ENCODE measurements at places on chromosomes 5 and 9. TPM values are rescaled to one million over a fixed set of nuclear protein-coding genes. Genes with fewer than 3 reads are reported as not detected.

GRCh38 chr9:20355022-20355421, 267.3 kb downstream of the MLLT3 start:
- DNase-seq = no peak

DNA sequence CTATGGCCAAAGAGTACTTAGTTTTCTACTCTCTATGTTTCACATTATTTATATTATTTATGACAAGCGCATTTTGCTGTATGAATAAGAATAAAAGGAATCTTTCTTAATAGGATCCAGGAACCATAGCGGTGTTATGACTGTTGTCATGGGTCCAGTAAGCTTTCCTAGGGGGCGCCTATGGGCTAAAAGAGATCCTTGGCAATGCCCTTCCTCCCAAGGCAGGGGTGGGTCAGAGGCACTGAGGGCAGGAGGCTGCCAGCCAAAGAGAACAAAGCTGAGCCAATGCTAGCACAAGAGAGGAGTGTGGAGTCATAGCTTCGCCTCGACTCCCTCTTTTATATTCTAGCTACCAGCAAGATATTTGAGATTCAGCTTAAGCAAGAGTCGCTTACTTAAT, 98.4 kb upstream of the GNAQ start:
- no peak for DNase-seq

DNA sequence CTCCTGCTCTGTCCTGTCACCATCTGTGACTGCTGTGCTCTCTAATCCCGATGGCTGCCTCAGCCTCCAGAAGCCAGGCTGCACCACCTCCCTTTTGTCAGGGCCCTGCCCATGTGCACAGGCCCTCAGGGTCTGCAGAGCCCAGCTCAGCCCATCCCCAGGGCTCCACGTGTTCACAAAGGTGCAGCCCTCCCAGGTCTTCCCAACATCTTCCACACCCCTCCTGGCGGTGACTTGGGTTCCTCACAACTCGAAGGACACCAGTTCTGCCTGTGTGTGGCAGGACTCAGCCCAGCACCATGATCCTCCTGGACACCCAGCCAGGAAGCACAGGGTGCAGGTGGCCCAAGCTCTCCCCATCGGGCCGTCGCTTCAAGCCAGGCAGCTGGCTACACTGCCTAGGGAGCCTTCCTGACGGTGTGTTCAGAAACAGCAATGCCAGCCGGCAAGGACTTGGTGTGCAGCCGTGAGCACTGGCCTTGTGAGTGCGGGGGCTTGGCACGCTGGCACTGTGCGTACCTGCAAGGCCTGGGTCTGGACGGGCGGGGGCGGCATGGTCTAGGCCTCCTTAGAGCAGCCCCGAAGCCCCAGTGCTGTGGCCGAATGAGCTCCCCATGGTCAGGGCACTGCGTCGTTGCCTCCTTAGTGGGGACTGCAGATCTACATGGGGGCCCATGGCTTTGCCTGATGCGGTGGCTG, 96.1 kb downstream of the MRPL36 start:
- no peak for DNase-seq

DNA sequence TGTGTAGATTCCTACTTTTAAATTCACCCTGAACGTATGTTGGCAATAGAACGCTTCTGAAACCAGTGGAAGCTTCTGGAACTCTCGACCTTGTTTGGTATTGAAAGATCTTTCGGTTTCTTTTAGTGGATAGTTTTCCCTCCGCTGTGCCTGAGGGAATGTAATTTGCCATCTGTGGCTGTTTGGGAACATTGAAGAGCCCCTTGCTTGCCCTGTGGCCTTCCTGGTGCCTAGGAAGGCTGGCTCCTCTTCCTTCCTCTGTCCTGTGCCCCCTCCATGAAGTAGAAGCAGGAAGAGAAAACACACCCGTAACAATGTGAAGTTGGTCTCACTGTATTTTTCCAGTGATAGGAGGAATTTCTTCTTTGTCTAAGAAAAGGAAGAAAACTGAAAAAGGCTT, 274.3 kb downstream of the AOPEP start:
- no peak for DNase-seq

DNA sequence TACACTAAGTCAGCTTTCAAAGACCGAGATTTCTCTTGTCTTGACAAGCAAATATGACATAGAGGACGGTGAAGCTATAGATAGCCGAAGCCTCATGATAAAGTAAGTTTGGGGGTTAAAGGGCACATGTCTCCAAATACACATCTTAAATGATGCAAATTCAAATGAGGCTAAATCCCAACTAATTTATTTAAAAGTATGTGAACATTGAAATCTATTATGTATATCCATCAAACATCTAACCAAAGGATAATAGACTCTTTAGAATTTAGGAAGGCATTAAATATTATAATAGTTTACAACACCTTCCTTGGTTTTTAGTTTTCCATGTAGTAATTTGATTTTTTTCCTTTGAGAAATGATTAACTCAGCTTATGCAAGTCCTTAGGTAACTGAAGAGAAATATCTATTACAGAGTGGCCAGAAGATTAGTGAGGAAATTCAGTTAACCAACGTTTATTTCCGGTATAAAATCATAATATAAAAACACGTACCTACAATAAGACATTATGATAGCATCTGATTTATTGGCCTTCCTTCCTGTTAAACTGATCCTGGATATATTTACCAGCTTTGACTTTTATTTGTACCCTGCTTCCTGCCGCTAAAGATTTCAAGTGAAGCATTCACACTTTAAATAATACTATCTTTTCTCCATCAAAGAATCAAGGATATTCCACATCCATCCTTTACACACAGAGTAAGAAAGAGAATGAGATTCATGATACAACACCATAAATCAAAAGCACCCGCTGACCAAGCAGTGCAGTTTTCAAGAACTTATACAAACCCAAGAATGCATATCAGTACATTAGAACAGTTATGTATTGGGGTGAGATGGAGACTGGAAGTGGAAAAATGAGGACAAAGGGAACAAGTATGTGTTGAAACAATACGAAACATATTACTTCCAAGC, 31.9 kb upstream of the F2R start:
- DNase-seq = no peak

DNA sequence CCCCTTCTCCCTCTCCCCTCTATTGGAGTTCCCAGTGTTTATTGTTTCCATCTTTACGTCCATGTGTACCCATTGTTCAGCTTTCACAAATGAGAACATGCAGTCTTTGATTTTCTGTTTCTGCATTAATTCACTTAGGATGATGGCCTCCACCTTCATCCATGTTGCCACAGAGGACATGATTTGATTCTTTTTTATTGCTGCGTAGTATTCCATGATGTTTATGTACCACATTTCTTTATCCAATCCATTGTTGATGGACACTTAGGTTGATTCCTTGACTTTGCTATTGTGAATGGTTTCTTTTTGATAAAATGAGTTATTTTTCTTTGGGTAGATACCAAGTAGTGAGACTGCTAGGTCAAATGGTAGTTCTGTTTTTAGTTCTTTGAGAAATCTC, 88.9 kb downstream of the NDUFS4 start:
- no peak for DNase-seq

- no peak for DNase-seq
These were observed 119.0 kb downstream of the SV2C start for GRCh38 chr5:76202182-76202581.

DNA sequence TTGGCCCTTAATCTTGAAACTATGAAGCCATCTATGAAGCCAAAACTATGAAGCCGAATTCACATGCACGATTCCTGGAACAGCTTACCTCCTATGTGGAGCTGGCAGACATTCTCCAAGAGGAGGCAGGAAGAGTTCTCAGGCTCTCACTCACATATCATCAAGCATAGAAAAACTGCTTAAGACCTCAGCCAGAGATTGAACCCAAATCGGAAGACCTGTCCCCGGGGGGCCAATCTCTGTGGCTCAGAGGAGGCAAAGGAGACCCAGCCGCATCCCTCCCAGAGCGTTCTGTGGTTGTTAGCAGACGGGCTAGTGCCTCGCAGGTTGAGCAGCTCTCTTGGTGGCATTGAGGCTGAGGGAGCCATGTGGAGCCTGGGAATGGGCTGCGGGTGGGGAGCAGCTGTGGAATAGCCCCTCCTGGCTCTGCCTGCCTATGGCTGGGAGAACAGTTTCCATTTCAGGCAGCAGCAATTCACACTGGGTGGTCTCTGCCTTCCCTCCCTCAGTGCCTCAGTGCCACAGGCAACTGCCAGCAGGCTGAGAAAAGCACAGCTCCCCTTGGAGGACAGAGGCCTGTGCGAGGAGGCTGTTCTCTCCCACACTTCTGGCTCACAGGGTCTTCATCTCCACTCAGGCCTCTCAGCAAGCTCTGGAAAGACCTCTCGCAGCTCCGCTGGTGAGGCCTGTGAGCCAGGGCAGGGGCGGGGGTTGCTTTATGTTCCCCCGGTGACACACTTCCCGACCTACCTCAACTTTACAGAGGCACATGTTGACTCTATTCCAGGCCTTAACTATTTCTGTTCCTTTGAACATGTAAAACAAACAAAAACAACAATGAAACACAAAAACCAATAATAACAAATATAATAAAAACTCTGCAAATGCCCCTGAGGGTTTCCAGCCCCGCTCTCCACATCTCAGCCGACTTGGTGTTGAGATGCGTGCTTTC, 17.4 kb upstream of the TMEM174 start:
- no peak for DNase-seq

DNA sequence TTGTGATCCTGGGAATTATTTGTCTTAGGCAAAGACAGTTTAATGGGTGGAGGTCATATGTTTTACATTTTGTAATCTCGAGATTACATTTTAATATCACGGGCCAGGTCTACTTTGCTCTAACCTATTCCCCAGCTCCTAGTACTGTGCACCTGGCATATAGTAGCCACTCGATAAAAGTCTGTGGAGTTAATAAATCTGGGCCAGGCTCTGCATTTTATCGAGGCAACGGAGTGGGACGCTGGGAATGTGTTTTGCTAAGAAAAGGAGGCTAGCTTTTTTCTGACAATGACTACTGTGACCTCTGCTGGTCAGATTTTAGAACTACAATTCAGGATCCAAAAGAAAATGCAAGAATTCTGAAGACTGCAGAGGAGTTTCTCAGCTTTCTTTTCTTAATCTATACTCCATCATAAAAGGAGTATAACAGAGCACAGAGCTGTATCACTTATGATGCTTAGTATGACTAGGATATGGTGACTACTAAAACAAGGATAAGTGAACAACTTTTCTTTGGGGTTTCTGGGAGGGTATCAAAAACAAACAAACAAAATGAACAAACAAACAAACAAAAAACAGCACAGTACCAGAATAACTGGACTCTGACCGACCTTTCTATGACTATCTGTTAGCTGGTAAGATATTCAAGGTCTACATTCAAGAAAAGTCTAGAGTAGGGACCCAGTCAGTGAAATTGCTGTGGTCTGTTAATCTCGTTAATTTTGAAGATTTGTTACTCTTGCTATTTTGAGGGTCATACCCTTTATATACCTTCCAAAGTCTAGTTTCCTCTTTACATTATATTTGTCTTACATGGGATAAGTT, 46.1 kb upstream of the CER1 start:
- no peak for DNase-seq

DNA sequence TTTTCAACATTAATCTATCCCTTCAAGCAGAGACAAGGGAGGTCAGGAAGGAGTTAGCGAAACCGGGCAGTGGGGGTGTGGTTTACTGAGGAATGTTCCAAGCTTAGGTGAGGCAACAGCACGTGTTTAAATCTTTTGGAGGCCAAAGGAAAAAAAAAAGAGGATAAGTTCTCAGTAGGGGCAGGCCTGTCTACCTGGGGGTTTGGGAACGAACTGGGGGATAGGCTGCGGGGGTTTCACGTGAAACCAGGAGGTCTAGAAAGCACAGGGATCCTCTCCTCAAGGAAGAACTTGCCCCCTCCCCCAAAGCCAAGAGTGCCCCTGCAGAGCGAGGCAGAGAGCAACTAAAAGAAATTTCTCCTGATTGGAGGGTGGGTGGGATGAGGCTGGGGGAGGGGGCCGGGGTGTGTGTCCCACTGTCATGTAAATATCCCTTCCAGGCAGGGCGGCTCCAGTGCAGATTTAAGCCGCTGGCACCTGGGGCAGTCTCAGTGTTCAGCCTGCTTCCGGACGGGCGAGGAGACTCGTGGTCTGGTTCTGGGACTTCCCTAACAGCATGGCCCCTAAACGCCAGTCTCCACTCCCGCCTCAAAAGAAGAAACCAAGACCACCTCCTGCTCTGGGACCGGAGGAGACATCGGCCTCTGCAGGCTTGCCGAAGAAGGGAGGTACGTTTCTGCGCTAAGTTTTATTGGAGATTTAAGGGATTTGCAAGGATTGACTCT, 5.5 kb upstream of the SET start:
- DNase-seq = peak; percentile 69

DNA sequence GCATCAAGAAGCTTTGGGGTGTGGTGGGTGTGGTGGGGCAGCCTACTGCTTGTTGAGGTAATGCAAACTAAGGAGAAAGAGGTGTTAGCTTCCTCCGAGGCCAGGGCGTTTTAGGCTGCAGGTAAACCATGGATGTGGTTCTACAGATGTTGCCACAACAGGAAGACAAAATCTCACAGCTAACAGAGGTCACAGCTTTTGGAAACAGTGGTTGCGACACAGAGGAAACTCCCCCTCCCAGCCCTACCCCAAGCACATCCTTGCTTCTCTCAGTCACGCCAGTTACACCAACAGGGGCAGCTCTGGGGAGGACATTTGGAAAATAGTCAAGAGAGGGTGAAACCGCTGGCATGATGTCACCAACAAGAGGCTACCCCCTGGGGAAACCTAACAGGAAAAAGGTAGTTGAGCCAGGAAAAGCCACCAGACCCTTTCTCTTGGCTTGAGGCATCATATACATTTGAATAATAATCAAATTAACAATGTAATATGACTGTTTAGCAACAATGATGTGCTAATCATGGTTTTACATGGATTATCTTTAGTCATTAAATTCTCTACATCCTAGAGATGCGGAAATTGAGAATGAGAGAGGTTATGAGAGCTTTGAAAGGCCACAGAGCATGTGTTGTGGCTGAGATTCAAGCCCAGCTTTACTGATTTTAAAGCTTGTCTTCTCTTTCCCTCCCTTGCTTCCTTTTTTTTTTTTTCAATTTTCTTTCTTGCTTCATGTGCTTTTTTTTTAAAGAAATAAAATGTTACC, 82.2 kb upstream of the IL12B start:
- no peak for DNase-seq

DNA sequence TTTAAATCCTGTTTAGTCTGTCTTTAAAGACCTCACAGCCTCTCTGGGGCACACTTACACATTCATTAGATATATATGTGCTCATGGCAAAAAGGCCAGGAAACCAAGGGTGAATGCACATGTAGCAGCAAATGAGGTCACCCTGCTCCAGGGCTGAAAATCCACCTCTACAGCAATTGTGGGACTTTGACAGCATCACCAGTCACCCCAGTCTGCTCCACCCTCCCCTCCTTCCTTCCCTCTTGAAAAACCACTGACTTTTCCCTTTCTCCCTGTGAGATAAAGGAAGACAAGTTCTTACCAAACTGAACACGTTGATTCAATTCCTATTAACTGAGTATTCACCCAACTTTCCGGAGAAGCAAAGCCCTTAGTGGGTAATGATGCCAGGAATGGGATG, 15.2 kb upstream of the SH3RF2 start:
- DNase-seq = no peak

GRCh38 chr9:74960561-74960960, 7.8 kb upstream of the C9orf40 start:
- DNase-seq = no peak

- no peak for DNase-seq
These were observed 7.4 kb downstream of the SMARCA2 start for GRCh38 chr9:2022560-2022959.

Gene SGCD
- total RNA-seq = 32.9 TPM

Gene LCNL1
- total RNA-seq = 4.1 TPM

Gene JMY
- total RNA-seq = 20.6 TPM

Gene FOXD4
- total RNA-seq = 0.45 TPM

Gene ZNF462
- 51.1 TPM for total RNA-seq

Gene ACTBL2
- not detected for total RNA-seq

Gene SLC28A3
- total RNA-seq = 0.27 TPM

Gene FOCAD
- total RNA-seq = 22.5 TPM

Gene NME5
- 3.7 TPM for total RNA-seq

Gene PCDHGA1
- 1.4 TPM for total RNA-seq

Gene PAIP1
- total RNA-seq = 64.1 TPM
